ENCODE measurements at places on chromosomes 11 and 22. TPM values are rescaled to one million over a fixed set of nuclear protein-coding genes. Genes with fewer than 3 reads are reported as not detected.

DNA sequence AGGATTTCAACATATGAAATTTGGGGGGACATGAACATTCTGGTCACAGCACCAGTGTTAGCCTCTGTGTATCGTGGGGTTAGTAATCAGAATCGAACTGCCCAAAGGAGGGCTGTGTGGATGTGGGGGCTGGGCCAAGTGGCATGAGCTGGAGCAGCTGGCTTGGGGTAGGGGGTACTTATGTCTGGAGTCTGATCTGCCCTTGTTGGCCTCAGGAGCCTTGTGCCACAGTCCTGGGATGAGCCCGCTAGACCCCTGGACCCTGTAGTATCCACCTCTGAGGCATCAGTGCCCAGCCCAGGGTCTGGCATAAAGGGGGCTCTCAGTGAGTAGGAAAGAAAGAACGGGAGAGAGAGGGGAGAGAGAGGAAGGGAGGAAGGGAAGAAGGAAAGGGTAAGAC, 67.3 kb downstream of the LRRC32 start:
- DNase-seq = no peak

- no peak for DNase-seq
These were observed 224.4 kb upstream of the POU2AF2 start for GRCh38 chr11:111021131-111021530.

APOA5 gene
- not detected for total RNA-seq

DNA sequence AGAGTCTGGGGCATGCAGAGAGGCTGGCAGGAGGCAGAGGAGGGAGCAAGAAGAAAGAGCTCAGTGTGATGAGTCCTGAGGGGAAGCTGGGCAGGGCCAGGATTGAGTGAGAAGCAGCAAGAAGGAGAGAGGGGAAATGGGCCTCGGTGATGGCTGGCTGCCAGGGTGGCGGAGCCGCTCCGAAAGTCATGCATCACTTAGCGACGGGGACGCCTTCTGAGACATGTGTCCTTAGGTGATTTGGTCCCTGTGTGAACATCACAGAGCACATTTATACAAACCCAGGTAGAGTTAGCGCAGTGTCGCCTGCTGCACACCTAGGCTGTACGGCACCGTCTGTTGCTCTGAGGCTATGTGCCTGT, 15.1 kb downstream of the TBC1D22A start:
- no peak for DNase-seq

DNA sequence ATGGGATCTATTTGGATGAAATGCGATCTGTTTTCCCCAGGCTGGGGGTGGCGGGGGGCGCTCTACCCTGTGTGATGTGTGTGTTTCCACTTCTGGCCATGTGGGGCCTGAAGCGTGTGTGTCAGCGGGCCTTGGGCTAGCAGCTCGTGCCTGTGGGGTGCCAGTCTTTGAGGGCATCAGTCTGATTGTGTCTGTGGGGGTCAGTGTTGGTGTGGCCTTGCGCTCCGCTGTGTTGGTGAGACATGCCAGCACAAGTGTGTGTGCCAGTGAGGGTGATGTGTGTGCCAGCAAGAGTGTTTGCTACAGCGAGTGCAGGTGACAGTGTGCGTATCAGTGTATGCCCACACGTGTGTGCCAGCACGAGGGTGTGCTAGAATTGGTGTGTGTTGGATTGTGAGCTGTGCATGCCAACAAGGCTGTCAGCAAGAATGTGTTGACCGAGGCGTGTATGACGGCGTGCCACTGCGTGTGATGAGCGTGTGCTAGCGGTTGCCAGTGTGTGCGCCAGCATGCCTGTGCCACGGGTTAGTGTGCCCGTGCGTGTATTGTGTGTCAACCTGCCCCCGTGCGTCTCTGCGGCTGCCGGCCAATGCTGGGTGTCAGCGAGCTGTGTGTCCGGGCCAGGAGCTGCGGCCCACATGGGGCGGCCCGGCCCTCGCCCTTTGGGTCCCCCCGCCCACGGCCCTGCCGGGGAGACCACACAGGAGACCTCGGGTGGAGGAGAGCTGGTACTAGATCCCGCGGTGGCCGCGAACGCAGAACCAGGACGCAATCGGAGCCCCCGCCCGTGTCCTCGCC, 519 bp downstream of the ARRB1 start:
- peak; percentile 34 for DNase-seq
